ENCODE measurements at places on chromosomes 1 and 21.

GRCh38 chr1:41975850-41976569 lies 57.3 kb upstream of the HIVEP3 start:
- DNase-seq, result no peak

DNA sequence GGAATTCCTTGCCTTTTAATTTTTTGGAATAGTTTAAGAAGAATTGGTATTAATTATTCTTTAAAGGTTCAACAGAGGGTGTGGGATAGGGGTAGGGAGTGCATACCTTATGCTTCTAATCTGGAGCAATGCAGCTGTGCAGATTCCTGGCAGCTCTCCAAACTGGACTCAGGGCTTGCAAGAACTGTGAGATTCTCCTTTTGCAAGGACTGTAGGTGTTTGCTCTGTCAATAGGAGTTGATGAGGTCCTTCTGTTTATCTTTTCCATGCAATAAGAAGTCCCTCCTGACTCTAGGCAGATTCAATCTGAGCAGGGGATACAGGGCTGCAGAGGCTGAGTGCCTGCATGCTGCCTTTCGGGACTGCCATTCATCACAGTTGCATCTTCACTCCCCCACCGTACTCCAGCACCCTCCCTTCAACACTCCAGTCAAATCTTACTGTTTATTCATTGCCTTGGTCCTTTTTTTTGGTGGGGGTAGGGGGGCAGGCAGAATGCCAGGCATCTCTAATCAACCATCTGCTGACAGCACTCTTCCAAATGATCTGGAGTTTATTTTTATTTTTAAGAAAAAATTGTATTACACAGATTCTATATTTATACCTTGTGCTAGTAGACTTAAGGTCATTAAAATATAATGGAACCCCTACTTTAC lies 122.3 kb downstream of the DISC1 start:
- no peak for DNase-seq

GRCh38 chr21:32321480-32321879 lies 22.8 kb downstream of the MRAP start:
- DNase-seq, result no peak

GRCh38 chr1:53688381-53689102 lies 50.4 kb downstream of the GLIS1 start:
- peak; percentile 4 for DNase-seq

Data from activated CD4-positive, alpha-beta T cell treated with anti-CD3 and anti-CD28 coated beads, Interleukin-2, Interleukin-4, amounts not matched to agents 100 ng/mL and 50 ng/mL, durations not matched to agents 16 hours and 8 hours (primary cell).